ENCODE measurements at places on chromosomes 13 and 19.
A peak's percentile ranks its signal among the peaks of the same experiment; 100 is the strongest.

DNA sequence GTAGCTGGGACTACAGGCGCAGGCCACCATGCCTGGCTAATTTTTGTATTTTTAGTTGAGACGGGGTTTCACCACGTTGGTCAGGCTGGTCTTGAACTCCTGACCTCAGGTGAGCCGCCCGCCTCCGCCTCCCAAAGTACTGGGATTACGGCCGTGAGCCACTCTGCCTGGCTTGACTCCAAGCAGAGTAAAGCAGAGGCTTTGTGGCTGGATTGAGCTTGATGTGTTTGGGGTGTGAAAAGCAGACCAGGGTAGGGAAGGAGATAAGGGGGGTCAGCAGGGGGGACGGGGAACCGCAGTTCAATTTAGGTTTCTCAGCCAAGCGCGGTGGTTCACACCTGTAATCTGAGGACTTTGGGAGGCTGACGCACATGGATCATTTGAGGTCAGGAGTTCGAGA, 4.2 kb upstream of the CLPP start:
- DNase-seq, result no peak

- no peak for DNase-seq
Measured at GRCh38 chr13:51212758-51213157, 9.4 kb upstream of the FAM124A start.

DNA sequence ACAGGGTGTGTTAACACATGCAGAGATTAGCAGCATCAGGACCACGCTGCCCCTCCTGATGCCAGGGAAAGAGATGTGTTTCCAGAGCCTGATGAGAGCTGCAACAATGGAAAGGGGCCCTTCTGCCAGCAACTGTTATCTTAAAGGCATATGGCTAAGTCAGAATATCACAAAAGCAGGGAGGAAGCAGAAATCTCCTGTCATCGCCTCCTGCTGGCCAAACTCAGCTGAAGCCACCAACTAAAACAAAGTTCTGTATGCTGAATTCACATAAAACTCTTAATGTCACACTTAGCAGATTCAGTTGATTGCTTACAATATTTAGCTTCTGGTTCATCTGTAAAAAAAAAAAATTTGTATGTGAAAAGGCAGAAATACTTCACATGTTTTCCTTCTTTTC, 178.2 kb downstream of the GPC5 start:
- DNase-seq, result no peak

DNA sequence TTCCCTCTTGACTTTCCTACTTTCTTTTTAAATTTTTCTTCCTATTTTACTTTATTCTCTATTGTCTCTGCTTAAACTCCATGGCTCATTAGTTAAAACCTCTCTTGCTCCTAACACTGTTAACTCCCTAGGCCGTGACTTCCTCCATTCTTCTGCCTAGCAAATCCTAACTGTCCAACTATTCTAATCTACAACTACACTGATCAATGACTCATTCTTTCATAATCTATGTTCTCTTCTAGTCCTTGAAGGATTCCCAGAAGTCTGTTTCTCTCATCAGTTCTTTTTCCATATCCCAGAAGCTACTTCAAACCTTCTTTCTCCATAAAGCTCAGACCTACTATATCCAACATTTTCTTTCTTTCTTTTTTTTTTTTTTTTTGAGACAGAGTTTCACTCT, 66.9 kb downstream of the MICU2 start:
- no peak for DNase-seq

GRCh38 chr19:52516191-52516590, 11.3 kb upstream of the ZNF808 start:
- no peak for DNase-seq

GRCh38 chr19:32599736-32600157, 18.8 kb downstream of the PDCD5 start:
- DNase-seq, result peak; percentile 45
